ENCODE measurements at places on chromosomes 7 and 10.

DNA sequence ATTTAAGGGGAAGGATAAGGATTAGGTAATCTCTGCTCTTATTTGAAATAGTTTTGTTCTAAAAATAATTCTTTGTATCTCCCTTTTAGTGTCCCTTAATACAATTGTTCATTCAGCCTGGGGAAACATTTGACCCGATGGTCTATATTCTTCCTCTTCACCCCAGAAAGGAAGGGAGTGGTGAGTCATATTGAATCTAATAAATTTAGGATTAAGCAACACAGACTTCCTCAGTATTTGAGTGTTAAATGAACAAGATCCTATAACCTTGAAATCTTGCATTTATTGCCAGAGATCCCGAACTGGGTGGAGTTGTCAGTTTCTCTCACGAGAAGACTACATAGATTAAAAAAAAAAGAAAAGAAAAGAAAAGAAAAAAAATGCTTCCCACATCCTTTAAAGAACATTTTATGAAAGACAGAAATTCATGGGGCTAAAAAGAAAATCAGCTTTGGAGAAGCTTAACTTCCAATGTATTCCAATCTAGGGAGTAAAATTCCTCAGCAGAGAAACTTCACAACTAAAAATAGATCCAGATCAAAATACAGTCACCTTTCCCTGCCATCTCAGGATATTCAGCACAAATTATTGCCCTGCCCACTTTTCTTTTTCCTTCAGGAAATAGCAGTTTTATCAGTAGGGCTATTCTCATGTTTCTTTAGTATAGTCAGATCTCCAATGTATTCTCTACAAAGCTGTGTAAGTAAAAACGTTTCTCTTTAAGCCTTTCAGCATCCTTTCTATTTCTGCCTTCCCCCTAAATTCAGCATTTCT lies 82.2 kb downstream of the SEMA3D start:
- DNase-seq: no peak

- no peak for DNase-seq
Observed at GRCh38 chr7:130903358-130903974, 169.5 kb upstream of the KLF14 start.

DNA sequence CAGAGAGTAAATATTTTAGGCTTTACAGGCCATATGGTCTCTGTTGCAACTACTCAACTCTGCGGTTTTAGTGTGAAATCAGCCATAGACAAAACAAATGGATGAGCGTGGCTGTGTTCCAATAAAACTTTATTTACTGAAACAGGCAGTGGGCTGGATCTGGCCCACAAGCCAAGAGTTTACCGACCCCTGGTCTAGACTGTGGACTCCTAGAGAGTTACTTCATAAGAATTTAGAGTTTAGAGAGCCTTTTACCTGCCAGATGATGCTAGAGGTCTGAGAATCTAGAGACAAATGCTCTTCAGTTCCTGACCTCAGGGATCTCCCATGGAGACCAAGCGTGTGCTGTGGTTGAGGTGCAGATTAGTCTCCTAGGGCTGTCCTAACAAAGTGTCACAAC lies 174.8 kb downstream of the PTEN start:
- no peak for DNase-seq

DNA sequence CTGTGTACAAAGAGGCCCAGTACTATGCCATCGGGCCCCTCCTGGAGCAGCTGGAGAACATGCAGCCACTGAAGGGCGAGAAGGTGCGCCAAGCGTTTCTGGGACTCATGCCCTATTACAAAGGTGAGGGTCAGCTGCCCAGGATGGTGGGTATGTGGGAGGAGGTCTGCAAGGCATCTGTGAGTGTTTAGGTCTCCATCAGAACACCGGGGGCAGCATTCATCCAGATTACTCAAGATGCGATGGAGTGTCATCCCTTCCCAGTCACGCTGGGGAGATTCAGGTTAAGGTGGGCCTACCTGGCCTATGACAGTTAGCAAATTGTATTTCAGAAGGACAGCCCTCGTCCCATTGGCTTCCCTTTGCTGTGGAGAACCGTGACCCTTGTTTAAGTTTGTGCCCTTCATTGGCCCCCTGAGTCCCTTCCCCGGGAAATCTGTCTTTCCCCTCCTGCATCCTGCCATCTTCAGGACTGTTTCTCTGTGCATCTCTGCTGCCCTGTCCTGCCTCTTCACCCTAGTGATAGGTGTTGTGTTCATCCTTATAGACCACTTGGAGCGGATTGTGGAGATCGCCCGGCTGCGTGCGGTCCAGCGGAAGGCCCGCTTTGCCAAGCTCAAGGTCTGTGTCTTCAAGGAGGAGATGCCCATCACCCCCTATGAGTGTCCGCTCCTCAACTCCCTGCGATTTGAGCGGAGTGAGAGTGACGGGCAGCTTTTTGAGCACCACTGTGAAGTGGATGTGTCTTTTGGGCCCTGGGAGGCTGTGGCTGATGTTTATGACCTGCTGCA lies 9.8 kb downstream of the KCTD7 start:
- DNase-seq: no peak

DNA sequence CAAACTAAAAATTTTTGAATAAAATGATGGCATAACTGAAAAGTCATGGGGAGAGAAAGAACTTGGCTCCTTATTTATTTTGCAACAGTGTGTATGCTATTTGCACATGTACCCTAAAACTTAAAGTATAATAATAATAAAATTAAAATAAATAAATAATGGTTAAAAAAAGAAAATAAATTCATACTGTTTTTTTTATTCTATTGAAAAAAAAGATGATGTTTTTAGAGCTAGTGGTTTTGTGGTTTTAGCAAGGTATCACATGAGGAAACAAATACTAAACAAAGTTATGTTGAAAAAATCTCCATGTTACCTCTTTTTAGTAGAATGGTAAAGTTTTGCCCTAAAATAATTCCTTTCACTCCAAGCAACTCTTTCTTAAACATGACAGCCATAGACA lies 26.2 kb downstream of the TMEM168 start:
- DNase-seq: no peak

GRCh38 chr10:122446668-122447423 lies 7.6 kb upstream of the ARMS2 start:
- DNase-seq: no peak

GRCh38 chr10:75470901-75471300 lies 39.5 kb downstream of the LRMDA start:
- DNase-seq: no peak

- DNase-seq: no peak
Observed at GRCh38 chr7:91655656-91656055, 224.8 kb downstream of the MTERF1 start.

DNA sequence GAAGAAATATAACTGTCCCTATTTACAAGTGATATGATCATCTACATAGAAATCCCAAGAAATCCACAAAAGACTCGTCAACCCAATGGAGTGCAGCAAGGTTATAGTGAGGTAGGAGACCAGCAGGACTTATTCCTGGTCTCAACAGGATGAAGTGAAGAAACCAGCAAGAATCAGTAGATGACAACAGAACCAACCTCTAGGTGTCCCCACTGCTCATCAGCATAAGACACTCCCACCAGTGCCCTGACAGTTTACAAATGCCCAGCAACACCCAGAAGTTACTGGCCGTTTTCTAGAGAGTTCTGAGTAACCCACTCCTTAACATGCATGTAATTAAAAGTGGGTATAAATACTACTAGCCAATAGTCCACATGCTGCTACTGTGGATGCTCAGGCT lies 470.5 kb upstream of the LRRTM3 start:
- DNase-seq: no peak

GRCh38 chr10:71975871-71976725 lies 11.9 kb downstream of the CHST3 start:
- DNase-seq: no peak

- no peak for DNase-seq
Observed at GRCh38 chr7:40983111-40983510, 719.8 kb downstream of the INHBA start.

DNA sequence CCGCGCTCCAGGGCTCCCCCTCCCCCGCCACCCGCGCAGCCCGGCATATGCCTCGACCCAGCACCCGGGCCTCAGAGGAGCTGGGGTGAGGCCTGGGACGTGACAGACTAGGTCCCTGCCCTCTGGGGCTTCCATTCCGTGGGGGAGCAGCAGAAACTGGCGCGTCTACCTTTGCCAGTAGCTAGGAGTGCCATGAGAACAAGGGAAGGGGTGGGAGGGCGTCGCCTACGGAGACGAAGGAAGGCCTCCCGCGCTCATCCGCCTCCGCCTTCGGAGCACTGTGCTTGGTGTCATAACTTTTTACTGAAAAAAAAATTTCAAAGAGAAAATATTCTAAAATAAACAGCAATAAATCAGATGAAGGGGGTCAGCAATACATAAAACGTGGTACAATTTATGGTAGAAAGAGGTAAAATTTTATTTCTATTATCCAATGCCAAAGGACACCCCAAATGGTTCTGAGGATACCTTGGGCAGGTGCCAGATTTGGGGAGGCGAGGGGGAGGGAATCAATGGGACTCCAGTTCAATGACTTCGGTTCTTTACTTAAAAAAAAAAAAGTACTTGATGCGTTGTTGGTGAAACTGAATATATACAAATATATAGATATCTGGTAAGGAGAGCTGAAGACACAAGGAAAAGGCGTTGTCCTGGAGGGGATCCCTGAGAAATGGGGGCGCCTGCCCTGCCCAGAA lies 35.1 kb upstream of the GRID1 start:
- DNase-seq: no peak

DNA sequence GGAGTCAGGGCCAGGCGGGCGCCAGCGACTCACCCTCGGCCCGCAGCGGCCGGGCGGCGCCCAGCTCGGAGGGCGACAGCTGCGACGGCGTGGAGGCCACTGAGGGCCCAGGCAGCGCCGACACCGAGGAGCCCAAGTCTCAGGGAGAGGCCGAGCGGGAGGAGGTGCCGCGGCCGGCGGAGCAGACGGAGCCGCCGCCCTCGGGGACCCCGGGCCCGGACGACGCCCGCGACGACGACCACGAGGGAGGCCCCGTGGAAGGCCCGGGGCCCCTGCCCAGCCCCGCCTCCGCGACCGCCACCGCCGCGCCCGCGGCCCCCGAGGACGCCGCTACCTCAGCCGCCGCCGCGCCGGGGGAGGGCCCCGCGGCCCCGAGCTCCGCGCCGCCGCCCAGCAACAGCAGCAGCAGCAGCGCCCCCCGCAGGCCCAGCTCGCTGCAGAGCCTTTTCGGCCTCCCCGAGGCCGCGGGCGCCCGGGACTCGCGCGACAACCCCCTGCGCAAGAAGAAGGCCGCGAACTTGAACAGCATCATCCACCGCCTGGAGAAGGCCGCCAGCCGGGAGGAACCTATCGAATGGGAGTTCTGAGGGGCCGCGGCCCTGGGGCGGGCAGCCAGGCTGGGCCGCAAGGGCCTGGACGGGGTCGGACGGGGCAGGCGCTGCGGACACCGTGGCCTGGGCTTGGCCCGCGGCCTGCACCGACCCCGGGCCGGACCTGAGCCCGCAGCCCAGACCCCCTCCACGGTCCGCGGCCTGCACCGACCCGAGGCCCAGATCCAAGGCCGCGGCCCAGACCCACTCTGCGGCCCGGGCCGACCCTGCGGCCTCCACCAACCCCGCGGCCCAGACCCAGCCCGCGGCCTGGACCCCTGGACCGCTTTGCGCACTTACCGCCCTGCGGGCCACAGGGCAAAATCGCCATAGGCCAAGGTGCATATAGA lies 37.9 kb upstream of the SH2B2 start:
- no peak for DNase-seq

DNA sequence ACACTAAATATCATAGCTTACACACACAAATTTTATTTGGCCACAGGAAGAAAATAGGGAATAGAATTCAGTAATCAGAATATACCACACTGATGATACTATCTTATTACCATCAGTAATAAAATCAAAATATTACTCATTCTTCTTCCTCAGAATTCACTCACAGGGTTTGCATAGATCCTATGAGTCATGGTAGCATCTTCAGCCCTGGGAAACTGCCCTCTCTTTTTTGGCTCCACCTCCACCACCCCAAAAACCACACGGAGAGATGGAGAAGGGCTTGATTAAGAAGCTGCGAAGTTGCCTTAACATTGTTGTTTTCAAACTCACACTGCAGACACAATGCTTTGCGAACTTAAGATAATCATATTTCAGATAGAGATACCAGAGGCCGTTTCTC lies 154.1 kb upstream of the AHR start:
- DNase-seq: peak; percentile 63

- no peak for DNase-seq
Observed at GRCh38 chr10:93680412-93681047, 21.9 kb downstream of the FRA10AC1 start.

DNA sequence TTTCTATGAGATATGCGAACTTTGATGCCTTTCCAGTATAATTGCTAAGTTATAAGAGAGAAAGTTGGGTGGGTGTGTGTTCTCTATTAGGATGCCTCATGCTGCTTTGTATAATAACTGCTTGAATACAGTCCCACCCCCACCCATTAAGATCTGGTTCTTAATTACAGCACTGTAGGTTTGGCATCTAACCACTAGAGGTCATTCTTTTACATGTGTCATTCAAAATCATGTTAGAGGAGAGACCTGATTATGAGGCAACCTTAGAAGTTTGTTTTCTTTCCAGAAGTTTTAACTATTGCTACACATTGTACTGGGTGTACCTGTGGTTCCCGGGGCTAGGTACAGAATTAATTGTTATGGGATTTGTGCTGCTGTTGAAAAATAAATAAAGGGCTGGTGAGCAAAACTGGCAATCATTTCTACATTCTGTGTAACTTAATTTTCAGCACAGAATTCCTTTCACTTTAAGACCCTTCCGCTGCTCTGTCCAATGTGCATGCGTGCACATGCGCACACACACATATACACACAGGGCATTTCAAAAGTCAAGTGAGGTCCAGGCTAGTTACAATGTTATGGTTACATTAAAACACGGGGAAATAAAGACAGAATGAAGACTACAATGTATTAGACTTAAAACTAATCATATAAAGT lies 1156.3 kb downstream of the SORCS3 start:
- DNase-seq: no peak

- DNase-seq: no peak
Observed at GRCh38 chr10:25818751-25819150, 115.3 kb upstream of the MYO3A start.

GRCh38 chr10:100735087-100735336 lies 10.4 kb upstream of the PAX2 start:
- no peak for DNase-seq

DNA sequence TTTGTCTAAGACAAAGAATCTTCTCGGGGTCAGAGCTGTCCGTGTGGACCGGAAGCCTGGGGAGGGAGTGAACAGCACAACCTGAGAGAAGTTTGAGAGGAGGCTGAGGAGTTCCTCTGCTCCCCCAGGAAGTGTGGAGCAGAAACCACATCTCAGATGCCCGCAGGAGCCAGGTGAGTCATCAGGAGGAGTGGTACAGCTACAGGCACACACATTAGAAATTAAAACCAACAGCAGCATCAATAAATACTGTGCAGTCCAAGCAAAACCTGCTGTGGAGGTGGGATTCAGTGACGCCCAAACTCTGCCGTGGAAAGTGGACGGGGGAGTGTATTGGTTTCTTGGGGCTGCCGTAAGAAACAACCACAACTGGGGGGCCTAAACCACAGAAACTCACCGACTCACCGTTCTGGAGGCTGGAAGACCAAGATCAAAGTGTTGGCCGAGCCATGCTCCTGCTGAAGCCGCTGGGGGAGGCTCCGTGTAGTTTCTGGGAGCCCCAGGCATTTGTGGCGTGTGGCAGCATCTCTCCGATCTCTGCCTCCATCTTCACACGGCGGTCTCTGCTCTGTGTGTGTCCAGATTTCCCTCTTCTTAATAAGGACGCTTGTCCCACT lies 31.2 kb upstream of the GARS1 start:
- DNase-seq: no peak
